ENCODE measurements at places on chromosomes 5 and 9.

GRCh38 chr9:130364619-130365322, 80.0 kb upstream of the ASS1 start:
- no peak for DNase-seq

- no peak for DNase-seq
Observed at GRCh38 chr5:75265731-75266130, 29.1 kb upstream of the ANKRD31 start.

DNA sequence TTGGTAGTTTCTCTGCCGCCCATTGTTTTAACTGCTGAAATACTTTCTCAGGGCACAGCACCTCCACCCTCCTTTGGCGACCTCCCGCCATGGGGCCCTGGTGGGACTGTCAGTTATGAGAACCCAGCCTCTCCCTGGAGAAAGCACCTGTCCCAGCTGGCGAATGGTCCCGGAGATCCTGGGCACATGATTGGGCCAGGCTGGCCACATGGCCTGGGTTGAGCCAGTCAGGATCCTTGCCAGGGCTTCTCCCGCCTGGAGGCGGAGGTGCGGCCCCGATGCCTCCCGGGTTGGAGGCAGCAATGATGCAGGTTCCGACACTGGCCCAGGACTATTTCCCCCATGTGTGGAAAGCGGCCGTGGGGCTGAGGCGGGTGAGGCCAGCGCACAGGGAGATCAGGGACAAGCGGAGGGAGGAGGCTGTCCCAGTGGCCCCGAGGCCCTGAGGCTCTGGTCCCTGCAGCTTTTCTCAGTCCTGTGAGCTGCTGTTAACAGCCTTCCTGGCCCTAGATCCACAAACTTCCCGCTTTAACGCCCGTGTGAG, 13.6 kb downstream of the UNC5A start:
- no peak for DNase-seq

DNA sequence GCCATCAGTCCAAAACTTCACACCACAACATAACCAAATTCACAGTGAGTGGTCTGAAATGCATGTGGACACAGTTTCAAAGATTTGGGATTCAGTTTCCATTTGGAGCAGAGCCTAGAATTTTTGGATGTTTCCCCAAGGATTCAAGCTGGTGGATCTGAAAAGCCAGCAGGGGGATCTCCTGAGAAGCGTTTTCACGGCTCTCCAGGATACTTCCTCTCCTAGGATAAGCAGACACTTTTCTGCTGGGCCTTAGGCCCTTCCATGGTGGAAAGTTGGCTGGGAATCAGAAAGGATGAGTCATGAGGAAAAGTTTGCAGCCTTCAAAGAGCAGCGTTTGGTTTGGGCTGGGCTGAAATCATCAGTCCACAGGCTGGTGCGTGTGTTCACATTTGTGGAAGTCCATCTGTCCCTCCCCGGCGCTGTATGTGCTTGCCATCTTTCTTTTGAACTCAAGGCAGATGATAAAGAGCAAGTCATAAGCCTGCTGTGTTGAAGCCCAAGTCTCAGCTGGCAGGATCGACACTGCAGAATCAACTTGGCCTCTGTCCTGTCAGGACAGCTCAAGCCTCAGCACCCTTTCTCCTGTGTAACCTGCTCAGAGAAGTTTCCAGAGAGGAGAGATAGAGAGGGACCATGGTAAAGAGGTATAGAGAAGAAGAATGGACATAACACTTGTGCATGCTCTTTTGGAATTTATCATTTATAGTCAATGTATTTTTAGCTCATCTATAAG, 152.6 kb upstream of the MSX2 start:
- no peak for DNase-seq

DNA sequence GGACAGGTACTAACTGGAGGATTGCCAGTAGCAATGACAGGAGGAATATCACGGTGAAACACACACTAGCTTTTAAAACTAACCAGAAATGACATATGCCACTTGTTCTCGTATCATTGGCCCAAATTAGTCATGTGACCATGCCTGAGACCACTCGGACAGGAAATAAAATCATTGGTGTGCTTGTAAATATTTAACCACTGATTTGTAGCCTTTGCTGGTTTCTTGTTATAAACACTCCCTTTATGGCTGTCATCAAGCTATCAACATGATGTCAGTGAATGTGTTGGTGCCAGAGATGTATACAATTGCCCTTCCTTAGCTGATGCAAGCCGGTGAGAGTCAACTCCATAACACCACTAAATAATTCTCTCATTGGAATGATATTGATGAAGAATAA, 123.7 kb upstream of the ANKH start:
- DNase-seq, result no peak

GRCh38 chr5:157222506-157223230, 42.0 kb downstream of the ITK start:
- peak; percentile 52 for DNase-seq

GRCh38 chr9:110659891-110660541, 8.6 kb upstream of the MUSK start:
- no peak for DNase-seq

GRCh38 chr5:5165541-5166002, 25.4 kb downstream of the ADAMTS16 start:
- DNase-seq, result no peak

GRCh38 chr9:4669890-4670289, 3.6 kb upstream of the SPATA6L start:
- DNase-seq, result no peak

GRCh38 chr5:68960456-68960855, 133.4 kb upstream of the SLC30A5 start:
- no peak for DNase-seq

GRCh38 chr9:107389617-107390071, 99.9 kb downstream of the KLF4 start:
- no peak for DNase-seq

- no peak for DNase-seq
Observed at GRCh38 chr9:129929496-129930125, 94.4 kb downstream of the USP20 start.
